Fibroblast of upper back skin (primary cell): ENCODE measurements at places on chromosomes 2 and 18.

GRCh38 chr2:158966312-158966711 lies 2.1 kb upstream of the TANC1 start:
- no peak for DNase-seq

GRCh38 chr2:28662044-28662443 lies 89.6 kb upstream of the PPP1CB start:
- DNase-seq, result no peak

GRCh38 chr2:205904873-205905272 lies 181.1 kb downstream of the INO80D start:
- DNase-seq, result no peak

- DNase-seq, result no peak
Measured at GRCh38 chr2:197799068-197799467, 5.3 kb upstream of the PLCL1 start.

DNA sequence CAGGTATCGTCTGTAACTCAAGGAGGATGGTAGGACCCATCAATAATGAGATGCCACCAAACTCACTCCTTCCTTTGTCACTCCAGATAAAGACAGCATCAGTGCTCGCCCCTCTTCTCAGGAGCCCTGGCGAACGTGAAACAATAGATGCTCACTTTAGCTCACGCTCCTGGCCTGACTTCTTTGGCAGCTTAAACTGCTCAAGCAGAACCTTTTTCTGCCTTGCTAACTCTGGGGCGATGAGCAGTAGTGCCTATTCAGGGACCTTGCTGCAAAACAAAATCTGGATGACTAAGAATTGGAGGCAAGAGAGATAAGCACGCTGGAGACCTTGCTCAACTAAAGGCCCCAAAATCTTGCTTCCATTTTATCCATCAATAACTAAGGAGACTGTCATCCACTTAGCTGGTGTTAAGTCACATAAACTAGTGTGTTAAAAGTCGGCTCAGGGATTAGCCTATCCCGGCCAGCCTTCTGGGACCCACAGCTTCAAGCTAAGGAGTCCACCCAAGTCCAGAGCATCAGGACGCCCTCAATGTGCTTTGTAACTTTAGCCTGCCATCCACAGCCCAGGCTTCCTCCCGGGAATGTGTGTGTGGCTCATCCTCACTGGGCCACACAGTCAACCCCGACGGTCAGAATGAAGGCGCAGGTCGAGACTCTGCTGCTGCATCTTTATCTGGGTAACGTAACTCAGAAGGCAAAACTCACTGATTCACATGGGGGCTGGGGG lies 38.9 kb downstream of the ZNF516 start:
- DNase-seq, result no peak

- DNase-seq, result no peak
Measured at GRCh38 chr2:602571-603359, 74.4 kb downstream of the TMEM18 start.

DNA sequence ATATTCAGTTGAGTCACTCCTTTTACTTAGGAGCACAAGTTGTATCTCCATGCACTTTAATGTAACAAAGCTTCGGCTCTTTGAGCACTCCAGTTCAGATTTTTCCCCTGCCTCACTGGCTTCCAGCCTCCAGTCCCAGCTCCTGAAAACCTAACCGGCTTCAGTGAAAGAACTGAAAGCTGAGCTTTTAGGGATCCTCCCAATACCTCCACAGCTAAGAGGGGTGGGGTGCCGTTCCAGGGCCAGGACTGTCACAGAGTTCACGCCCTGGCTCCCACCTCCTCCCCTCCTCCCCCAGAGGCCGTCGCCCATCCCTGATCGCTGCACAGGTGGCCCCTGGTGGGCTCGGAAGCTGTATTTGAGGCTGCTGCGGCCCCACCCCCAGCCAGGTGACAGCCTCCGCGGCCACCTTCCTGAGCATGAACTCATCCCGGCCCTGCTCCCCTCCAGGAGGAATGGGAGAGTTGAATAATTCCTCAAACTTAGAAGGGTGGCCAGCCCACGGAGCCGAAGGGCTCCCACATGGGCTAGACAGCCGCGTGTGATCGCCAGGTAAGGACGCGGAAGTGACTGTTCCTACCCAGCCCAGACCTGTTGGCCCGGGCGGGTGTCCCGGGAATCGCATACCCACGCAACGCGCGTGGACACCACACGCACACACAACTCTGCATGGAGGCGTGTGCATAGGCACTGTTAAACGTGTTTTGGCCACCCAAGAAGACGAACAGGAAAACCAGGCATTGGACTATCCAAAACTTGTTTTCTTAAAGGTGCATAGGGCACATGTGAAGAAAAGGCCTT lies 1.8 kb downstream of the MYO5B start:
- no peak for DNase-seq

DNA sequence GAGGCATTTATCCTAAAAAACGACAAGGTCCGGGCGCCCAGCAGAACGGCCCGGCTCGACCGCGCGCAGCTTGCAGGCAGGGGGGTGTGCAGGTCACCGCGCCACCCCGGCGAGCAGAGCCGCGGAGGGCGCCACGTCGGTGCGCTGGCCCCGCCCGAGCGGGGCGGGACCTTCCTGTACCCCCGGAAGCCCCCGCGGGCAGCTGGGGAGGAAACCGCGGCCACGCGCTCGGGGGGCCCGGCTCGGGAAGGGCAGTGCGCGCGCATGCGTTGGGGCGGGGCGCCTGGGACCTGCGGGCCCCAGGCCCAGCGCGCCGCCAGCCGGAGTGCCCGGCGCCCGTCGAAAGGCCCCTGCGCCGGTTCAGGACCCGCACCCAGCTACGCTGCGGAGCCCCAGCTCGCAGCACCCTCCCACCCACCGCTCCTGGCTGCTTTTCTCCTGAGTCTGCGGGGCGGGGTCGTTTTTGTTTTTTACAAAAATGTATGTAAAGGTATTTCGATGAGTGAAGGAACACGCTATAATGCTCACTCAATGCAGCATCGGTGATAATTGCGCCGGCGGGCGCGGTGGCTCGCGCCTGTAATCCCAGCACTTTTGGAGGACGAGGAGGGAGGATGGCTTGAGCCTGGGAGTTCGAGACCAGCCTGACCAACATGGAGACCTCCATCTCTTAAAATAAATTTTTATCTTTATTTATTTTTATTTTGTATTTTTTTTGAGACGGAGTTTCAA lies 47.7 kb upstream of the POMC start:
- DNase-seq, result peak; percentile 80

DNA sequence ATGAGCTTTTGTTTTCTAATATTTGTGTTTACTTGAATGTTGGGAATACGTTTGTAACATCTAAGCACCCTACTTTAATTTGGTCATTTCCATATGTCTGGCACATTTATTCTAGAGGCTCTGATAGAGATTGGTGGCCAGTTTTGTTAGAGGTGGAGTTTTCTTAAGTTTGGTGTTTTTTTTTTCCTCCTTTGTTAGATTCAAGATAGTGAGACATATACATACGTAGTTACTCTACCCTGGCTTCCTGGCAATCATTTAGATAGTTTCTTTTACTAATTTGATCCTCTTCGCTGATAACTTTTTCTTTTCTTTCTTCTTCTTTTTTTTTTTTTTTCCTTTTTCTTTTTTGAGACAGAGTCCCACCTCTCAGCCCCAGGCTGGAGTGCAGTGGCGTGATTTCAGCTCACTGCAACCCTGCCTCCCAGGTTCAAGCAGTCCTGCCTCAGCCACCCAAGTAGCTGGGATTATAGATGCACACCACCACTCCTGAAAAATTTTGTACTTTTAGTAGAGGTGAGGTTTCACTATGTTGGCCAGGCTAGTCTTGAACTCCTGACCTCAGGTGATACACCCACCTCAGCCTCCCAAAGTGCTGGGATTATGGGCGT lies 26.6 kb downstream of the SMCHD1 start:
- no peak for DNase-seq

DNA sequence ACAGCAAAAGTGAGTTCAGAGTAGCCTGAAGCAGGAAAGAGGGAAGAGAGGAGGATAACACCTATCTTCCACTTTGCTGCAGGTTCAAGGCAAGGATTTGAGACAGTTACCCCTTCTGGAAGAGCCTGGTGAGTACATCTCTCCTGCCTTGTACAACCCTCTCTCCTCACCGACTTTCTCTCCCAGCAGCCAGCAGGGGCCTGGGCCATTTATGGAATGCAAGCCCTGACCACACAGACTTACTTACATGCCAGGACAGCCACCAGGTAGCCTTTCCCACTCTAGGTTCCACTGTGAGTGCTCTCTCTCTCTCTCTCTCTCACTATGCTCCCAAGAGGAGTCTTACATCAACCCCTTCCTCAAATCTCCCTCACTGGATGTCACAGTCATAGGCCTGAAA lies 57.0 kb downstream of the BCL11A start:
- DNase-seq, result no peak

- no peak for DNase-seq
Measured at GRCh38 chr2:127911737-127912136, 26.0 kb upstream of the AMMECR1L start.

DNA sequence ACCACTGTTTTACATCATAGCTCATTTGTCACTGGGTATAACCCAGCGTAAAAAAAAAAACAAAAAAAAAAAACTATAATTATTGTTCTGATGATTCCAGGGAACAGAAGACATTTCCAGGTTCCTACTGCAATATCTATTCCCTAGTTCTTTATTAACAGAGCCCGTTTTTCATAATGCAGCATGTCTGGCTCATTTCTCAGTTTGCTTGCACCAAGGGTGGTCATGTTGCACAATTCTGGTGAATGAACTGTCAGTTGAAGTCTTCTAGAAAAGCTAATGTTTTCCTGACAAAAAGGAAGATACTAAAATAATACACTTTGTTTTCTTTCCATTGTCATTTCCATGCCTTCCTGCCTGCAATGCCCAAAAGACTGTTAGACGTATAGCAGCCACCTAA lies 180.1 kb downstream of the RDH14 start:
- DNase-seq, result no peak

GRCh38 chr2:189581354-189582139 lies 961 bp upstream of the SLC40A1 start:
- DNase-seq, result no peak

GRCh38 chr2:3738454-3738853 lies 35.1 kb downstream of the DCDC2C start:
- peak; percentile 53 for DNase-seq

GRCh38 chr18:8911408-8912340 lies 190.8 kb upstream of the NDUFV2 start:
- no peak for DNase-seq

- DNase-seq, result no peak
Measured at GRCh38 chr2:142217804-142218203, 87.0 kb upstream of the LRP1B start.

GRCh38 chr2:240529344-240529999 lies 28.3 kb downstream of the ANKMY1 start:
- no peak for DNase-seq

- no peak for DNase-seq
Measured at GRCh38 chr2:41432459-41432858, 615.4 kb upstream of the PKDCC start.

DNA sequence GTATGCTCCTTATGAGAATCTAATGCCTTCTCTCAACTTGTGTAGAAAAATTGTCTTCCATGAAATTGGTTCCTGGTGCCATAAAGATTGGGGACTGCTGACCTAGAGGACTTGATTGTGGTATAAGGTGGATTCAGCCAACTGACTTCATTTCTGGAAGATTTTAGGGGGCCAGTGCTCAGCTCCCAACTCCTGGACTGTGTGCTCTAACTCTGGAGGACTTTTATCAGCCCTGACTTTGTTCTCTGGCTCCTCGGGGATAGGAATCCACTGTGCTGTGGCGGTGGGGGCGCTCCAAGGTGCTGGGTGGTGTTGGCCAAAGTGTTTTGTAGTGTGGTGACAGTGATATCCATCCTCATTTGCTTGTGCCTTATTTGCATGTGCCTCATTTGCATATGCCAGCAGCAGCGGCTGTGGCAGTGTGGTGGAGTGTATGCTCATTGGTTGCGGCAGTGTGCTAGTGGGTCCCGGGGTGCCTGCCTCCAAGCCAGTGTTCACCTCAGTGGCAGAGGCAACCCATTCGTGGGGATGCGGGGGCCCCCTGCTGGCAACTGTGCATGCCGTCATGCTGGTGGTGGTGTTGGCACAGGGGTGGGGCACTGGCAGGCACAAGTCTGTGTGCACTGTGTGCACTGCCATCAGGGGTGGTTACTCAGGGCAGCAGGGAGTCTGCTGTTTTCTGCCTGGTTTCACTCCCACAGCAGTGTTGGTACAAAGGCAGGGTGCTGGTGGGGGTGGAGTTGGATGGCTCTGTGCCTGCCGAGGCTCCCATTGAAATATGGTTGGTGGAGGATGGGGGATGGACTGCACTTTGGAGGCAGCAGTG lies 19.6 kb downstream of the EHBP1 start:
- no peak for DNase-seq

- no peak for DNase-seq
Measured at GRCh38 chr2:36477746-36478145, 120.2 kb downstream of the FEZ2 start.

GRCh38 chr2:68031542-68032160 lies 31.2 kb downstream of the C1D start:
- peak; percentile 73 for DNase-seq

DNA sequence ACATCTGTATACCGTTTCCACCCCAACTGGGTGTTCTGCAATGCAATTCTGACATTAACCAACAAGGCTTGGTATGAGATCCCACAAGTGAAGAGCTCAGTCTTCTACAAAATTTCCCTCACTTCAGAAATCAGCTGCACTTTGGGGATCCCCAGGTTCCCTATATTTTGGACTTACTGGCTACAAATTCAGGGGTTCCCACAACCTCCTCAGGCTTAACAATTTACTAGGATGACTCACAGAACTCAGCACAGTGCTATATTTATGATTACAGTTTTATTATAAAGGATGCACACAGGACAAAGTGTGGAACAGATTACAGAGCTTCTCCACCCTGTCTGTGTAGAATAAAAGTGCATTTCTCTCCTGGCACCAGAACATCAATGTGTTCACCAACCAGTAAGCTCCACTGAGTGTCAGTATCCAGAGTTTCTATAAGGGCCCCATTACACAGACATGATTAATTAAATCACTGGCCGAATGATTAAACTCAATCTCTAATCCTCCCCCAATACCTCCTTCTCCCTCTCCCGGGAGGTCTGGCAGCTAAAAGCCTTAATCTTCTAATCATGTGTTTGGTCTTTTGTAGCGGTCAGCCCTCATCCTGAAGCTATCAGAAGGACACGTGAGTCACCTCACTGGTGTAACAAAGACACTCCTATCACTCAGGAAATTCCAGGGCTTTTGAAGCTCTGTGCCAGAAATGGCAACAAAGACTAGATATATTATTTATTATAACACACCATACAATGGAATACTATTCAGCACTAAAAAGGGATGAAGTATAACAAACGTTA lies 84.6 kb downstream of the SLC66A3 start:
- DNase-seq, result no peak

DNA sequence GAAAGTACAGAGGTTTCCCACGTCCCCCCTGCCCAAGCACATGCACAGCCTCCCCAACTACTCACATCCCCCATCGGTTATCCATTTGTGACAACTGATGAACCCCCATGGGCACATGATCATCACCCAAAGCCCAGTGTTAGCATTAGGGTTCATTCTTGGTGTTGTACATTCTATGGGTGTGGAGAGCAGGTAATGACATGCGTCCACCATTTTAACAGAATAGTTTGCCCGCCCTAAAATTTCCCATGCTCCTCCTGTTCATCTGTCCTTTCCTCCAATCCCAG lies 74.3 kb downstream of the LONRF2 start:
- DNase-seq, result no peak

GRCh38 chr2:13542642-13543041 lies 825.9 kb downstream of the TRIB2 start:
- no peak for DNase-seq
